ENCODE measurements at places on chromosomes 12 and 14. TPM values are rescaled to one million over a fixed set of nuclear protein-coding genes. Genes with fewer than 3 reads are reported as not detected.

Gene PAN2
- polyA plus RNA-seq: 32.3 TPM

Gene GMFB
- polyA plus RNA-seq: 29.1 TPM

Gene TSHR
- not detected for polyA plus RNA-seq

DNA sequence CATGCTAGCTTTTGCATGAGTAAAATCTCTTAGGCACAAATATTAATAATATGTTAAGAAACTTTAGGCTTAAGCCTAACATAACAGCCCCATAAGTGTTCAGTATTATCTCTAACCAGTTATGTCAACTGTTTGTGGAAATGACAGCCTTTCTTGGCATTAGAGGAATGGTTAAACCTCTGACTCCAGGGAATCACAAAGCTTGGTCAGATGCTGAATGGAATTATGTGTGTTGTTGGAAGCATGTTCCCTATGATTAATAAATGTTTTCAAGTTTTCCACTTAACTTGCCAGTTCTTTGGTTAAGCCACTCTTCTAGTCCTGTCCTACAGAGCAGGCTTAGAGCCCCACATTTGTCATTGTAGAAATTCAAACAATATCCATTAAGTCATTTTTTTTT, 17.0 kb downstream of the PSEN1 start:
- no peak for DNase-seq

DNA sequence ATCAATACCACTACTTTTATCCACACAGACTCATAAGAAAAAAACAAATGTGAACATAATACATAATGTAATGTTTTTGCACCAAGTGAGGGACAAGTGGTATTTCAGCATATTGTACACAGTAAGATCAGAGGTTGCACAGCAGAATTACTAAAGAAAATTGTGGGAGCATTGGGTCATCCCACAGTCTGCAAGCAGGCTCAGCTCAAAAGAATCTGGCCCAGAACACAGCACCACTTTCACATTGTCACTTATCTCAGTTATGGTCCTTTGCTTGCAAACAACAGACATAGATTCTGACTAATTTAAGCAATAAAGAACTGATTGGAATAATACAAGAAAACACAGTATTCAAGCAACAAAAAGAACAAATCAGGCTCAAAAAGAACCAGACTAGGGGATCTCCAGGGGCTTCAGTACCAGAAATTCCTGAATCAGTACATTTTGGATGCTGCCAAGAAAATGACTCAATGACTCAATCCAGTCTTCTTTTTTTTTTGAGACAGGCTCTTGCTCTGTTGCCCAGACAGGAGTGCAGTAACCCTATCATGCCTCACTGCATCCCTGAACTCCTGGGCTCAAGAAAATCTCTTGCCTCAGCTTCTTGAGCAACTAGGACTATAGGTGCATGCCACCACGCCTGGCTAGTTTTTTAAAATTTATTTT, 42.9 kb upstream of the EEA1 start:
- peak; percentile 57 for DNase-seq

DNA sequence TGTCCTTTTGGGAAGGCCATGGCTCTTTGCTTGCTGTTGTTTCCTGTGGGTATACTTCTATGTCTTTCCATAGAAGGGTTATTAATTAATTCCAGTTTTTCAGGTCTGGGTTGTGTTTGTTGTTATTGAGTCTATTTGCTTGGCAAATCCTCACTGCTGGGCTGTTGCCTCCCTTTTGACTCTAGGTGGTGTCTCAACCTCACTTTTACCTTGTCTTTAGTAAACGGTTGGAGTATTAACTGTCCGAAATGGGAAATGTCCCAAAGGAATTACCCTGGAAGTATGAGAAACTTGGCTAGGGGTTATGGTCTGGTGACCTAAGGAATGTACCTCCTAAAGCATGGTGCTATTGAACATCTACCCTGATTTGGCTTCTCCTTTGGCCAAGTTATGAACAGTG, 16.7 kb downstream of the PRH1 start:
- no peak for DNase-seq

Data from BJ (cell line).